Thoracic aorta (tissue), 2 donors: ENCODE measurements at places on chromosomes 5 and 9. TPM values are rescaled to one million over a fixed set of nuclear protein-coding genes. Genes with fewer than 3 reads are reported as not detected.

GRCh38 chr5:122880749-122881148 lies 35.3 kb downstream of the SNX24 start:
- H3K27ac ChIP-seq: no peak overlapping the region
- DNase-seq: no peak
- no peak overlapping the region for H3K4me3 ChIP-seq
- no peaks in the 10 kb centered on the region for H3K27me3 ChIP-seq
- H3K36me3 ChIP-seq: no peaks in the 10 kb centered on the region

SLC25A2 gene
- total RNA-seq: 3.5 TPM

- peaks cover 32% of the 10 kb centered on the region for H3K4me1 ChIP-seq
- no peak for DNase-seq
- H3K27me3 ChIP-seq: no peaks in the 10 kb centered on the region
- H3K4me3 ChIP-seq: no peak overlapping the region
These were observed 222.3 kb downstream of the FBXL7 start for GRCh38 chr5:15722305-15722704.

SARDH gene
- 1.8 TPM for total RNA-seq

MARVELD2 gene
- total RNA-seq: 0.81 TPM

DNA sequence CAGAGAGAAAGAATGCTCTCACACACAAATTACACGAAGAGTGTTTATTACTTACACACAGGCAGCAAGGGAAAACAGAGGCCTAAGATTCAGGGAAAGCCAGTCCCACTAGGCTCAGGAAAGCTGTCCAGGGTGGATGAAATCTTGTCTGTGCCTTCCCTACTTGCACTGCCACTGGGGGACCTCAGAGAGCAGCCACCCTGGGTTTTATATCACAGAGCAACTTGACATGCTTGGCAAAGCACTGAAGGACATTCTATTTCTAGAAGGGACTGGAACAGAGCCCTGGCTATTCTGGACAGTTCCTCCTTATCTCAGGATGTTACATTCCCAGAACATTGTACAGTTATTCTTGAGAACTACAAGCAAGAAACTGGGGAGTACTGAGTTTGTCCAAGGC lies 7.5 kb upstream of the PRSS3 start:
- H3K27me3 ChIP-seq: no peaks in the 10 kb centered on the region
- no peak for DNase-seq
- no peak overlapping the region for H3K4me3 ChIP-seq
- no peak overlapping the region for H3K27ac ChIP-seq

GRCh38 chr5:61697809-61698558 lies 365.9 kb downstream of the ZSWIM6 start:
- no peak overlapping the region for H3K4me3 ChIP-seq
- no peaks in the 10 kb centered on the region for H3K27me3 ChIP-seq
- no peaks in the 10 kb centered on the region for H3K36me3 ChIP-seq

DNA sequence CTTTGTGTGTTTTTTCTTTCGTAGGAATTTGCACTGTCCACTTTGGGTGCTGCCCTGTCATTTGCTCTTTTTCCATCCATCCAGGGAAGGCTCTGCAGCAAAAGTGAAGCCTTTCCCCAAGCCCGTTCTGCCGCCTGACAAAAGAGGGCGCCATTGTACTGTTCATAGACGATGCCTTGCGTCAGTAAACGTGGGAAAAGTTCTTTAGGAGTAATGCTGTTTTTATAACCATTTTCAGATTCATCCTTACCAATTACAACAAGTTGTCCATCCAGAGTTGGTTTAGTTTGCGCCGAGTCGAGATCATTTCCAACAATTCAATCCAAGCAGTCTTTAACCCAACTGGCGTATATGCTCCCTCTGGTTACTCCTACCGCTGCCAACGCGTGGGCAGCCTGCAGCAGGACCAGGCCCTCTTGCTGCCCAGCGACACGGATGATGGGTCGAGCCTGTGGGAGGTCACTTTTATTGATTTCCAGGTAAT lies 34.3 kb upstream of the RPS23 start:
- no peaks in the 10 kb centered on the region for H3K36me3 ChIP-seq
- H3K27me3 ChIP-seq: no peaks in the 10 kb centered on the region
- peak overlapping the region; percentile 75 for H3K27ac ChIP-seq
- peak overlapping the region; percentile 61 for H3K4me3 ChIP-seq
- peaks cover 8% of the 10 kb centered on the region for H3K4me1 ChIP-seq

ERCC8 gene
- total RNA-seq: 13.0 TPM

DNA sequence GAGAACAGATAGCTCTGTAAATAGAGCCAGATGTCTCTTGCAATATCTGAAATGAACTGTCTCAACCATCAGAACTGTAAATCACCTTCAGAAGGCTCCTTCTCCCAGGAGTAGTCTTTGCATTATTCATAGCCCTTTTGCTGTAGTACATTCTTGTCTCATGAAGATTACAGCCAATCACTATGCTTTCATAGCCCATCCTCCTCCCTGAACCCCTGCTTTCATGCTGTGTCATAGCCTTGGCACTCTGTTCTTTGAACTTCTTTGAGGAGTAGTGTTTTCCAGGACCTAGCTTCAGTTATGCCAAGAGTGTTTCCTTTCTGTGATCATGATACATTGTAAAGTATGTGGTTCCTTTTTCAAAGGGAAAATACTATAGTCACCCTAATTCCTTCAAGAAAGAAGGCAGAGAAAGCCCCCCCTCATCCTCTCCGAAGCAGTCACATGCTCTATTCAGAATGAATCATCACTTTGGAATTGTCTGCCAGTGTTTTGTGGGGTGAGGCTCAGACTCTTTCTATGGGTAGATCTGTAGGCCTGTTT lies 61.1 kb downstream of the GRIA1 start:
- no peaks in the 10 kb centered on the region for H3K27me3 ChIP-seq
- no peaks in the 10 kb centered on the region for H3K36me3 ChIP-seq
- H3K27ac ChIP-seq: peak overlapping the region; percentile 56
- no peak for DNase-seq
- H3K4me3 ChIP-seq: no peak overlapping the region

CKMT2 gene
- total RNA-seq: 16.8 TPM

GRCh38 chr5:134151723-134152122 lies 25.0 kb downstream of the SKP1 start:
- no peaks in the 10 kb centered on the region for H3K4me1 ChIP-seq
- H3K27me3 ChIP-seq: no peaks in the 10 kb centered on the region
- no peak overlapping the region for H3K27ac ChIP-seq
- no peak for DNase-seq

IZUMO3 gene
- total RNA-seq: not detected

DNA sequence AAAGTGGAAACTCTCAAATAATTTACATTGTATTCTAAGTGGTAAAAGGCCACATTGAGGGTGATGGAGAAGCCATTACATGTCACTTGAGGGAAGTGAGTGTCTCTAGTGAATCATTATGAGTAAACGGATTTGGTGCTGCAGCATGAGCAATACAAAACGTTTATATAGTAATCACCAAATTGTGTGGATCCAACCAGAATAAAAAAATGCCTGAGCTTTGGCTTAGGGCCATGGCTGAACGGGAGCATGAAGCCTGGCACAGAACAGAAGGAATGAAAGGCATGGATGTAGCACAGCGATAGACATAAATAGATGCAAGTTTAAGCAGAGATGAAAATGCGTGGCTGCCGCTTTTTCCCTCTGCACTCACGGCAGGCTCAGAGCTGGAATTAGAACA lies 58.3 kb downstream of the PTTG1 start:
- no peak for DNase-seq
- no peaks in the 10 kb centered on the region for H3K36me3 ChIP-seq
- no peaks in the 10 kb centered on the region for H3K27me3 ChIP-seq
- no peak overlapping the region for H3K4me3 ChIP-seq
- peaks cover 6% of the 10 kb centered on the region for H3K4me1 ChIP-seq
- no peak overlapping the region for H3K27ac ChIP-seq

GRCh38 chr5:96645091-96645490 lies 17.1 kb upstream of the CAST start:
- H3K36me3 ChIP-seq: no peaks in the 10 kb centered on the region
- DNase-seq: no peak
- no peak overlapping the region for H3K4me3 ChIP-seq
- no peak overlapping the region for H3K27ac ChIP-seq

ADAMTS2 gene
- total RNA-seq: 34.4 TPM

DNA sequence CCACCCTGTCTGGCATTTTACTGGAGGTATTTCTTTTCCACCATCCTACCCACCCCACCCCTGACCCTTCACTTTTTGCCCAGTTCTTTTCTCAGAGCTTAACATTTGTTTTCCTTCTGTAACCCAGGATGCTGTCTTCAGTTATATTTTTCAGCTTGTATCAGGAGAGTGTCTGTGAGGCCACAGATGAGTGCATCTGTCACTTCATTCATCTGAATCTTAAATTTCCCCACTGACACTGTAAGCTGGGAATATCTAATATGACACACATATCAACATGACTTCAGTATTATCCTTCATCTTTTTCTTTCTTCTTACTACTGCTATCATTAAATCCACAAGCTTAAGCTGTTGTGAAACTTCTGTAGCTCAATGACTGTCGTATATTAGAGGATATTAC lies 4.9 kb downstream of the MARCHF3 start:
- no peaks in the 10 kb centered on the region for H3K4me1 ChIP-seq
- no peaks in the 10 kb centered on the region for H3K36me3 ChIP-seq
- DNase-seq: no peak
- H3K27ac ChIP-seq: no peak overlapping the region
- H3K4me3 ChIP-seq: no peak overlapping the region

DNA sequence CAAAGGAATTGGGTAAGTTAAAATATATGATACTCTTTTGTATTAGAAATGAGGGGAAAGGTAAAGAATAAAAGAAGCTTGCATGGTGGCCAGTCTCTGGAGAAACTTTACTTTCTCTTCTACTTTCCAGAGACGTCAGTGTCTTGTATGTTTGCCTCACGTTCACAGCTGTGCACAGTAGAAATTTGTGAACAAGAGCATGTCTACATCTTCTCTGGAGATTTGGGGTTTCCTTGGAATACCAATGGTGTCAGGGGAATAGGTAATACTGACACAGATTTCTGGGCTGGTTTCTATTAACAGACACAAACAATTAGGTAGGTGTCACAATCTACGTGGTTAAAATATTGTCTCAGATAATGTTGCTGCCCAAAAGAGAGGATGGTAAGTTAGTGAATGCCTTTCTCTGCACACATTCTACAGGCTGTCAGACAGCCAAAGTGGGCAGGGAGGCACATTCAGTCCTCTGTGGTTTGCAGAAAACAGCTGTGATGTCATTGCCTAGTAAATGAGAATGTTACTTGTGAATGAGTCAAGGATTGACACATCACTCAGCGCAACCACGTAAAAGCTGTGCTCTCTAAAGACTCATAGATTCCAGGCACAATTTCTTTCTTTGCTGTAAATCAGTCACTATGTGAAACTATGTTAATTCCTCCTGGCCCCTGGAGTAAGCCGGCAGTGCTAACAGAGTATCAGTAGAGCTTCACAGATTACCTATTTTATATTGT lies 397.1 kb downstream of the MAN2A1 start:
- peak; percentile 43 for DNase-seq
- no peaks in the 10 kb centered on the region for H3K27me3 ChIP-seq
- H3K36me3 ChIP-seq: no peaks in the 10 kb centered on the region
- H3K4me3 ChIP-seq: no peak overlapping the region
- H3K27ac ChIP-seq: no peak overlapping the region

- no peaks in the 10 kb centered on the region for H3K36me3 ChIP-seq
- no peaks in the 10 kb centered on the region for H3K27me3 ChIP-seq
- no peak overlapping the region for H3K4me3 ChIP-seq
- DNase-seq: no peak
- H3K4me1 ChIP-seq: no peaks in the 10 kb centered on the region
- no peak overlapping the region for H3K27ac ChIP-seq
These were observed 119.9 kb upstream of the PRR16 start for GRCh38 chr5:120344181-120344580.

DNA sequence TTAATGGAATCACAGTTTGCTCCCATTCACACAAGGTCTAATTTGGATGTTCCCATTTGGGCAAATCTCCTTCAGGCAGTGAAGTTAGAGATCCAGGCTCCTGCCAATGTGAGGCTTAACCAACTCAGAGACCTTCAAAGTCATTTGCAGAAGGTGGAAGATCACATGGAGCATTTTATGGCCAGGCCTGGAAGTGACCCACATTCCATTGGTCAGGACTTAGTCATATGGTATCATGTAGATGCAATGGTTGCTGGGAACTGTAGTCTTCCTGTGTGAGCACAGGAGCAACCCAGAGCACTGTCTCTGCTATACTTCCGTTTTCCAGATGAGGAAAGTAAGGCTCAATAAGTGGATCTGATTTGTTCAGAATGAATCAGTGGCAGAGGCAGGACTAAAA lies 292.7 kb upstream of the SMARCA2 start:
- no peaks in the 10 kb centered on the region for H3K4me1 ChIP-seq
- H3K27ac ChIP-seq: no peak overlapping the region
- no peaks in the 10 kb centered on the region for H3K36me3 ChIP-seq
- no peak for DNase-seq
- H3K27me3 ChIP-seq: no peaks in the 10 kb centered on the region
